ENCODE measurements at places on chromosomes 7 and 10. TPM values are rescaled to one million over a fixed set of nuclear protein-coding genes. Genes with fewer than 3 reads are reported as not detected.

GRCh38 chr10:58373442-58373827 is 11.8 kb upstream of the TFAM start:
- no peak for DNase-seq

DNA sequence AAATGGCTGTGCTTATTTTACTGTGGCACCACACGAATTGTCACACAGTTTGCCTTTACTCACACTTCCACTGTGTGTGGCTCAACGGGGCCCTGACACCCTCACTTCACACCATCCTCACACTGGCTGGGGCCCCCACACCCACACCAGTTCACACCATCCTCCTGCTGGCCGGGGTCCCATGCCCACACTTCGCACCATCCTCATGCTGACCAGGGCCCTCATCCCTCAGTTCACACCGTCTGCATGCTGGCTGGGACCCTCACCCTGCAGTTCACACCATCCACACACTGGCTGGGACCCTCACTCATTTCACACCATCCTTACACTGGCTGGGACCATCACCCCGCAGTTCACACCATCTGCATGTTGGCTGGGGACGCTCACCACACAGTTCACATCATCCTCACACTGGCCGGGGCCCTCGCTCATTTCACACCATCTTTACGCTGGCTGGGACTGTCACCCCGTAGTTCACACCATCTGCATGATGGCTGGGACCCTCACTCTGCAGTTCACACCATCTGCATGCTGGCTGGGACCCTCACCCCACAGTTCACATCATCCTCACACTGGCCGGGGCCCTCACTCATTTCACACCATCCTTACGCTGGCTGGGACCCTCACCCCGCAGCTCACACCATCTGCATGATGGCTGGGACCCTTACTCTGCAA is 36.0 kb downstream of the BRI3 start:
- no peak for DNase-seq

DNA sequence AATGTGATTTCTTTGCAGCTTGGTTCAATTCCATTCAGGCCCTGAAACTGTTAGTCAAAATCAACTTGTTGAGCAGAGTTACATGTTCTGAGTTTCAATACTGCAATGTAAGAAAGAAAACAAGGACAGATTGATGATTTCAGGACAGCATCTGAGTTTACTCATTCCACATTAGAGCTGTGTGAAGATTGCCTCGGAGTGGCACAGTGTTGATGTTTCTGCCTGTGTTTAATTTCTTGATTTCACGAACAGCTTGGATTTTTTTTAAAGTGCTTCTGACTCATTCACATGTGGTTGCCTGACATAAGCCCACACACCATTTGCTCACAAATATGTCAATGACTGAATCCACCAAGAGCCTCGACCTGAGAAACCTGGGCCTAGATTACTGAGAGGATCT is 101.2 kb upstream of the PARD3 start:
- peak; percentile 51 for DNase-seq

The TCTN3 gene
- 38.3 TPM for total RNA-seq

GRCh38 chr7:130899638-130900401 is 165.8 kb upstream of the KLF14 start:
- no peak for DNase-seq

DNA sequence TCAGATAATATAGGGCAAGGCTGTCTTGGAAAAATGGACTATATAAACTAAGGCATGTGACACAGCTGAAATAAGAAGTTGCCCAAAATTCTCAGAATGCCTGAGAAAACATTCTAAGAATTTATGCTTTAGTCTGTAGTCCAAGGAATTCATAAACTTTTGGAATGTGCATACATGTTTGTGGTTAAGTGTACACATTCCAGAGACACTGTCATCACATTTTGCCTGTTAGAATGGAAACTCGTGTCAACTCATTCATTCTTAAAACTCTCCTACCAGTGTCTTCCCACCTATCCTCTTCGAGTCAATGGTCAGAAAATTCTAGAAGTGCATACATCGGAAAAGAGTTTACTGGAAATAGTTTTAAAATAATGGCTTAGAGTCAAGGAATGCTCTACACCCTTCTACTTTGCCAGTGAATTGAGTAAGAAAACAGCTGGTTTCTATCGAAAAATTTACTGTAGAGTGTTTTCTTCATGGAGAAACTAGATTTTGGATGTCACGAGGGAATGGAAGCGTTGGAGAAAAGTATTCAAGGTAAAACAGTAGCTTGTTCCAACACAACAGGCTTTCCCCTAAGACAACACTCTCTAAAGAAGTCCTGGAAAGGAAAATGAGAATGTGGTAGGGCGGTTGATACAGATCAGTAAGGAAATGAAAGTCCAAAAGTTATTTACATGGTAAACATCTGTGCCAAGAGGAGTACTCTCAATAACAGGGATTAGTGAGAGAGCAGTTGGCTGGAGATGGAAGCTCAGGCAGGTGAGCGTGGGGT is 1177.6 kb upstream of the C7orf33 start:
- DNase-seq = no peak

The FEZF1 gene
- total RNA-seq = not detected

The SVOPL gene
- total RNA-seq = not detected

- no peak for DNase-seq
Observed at GRCh38 chr7:99380032-99380822, 5.7 kb downstream of the ARPC1B start.
